ENCODE measurements at places on chromosomes 3 and 15.

DNA sequence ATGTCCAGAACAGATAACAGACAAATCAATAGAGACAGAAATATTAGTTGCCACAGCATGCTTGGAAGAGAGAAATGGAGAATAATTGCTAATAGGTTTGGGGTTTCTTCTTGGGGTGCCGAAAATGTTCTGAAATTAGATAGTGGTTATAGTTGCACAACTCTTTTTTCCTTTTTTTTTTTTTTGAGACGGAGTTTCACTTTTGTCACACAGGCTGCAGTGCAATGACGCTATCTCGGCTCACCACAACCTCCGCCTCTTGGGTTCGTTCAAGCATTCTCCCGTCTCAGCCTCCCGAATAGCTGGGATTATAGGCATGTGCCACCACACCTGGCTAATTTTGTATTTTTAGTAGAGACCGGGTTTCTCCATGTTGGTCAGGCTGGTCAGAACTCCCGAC, 163.3 kb downstream of the PLCH1 start:
- DNase-seq = no peak

- DNase-seq = peak; percentile 86
Measured at GRCh38 chr15:39285663-39286062, 295.2 kb upstream of the THBS1 start.

DNA sequence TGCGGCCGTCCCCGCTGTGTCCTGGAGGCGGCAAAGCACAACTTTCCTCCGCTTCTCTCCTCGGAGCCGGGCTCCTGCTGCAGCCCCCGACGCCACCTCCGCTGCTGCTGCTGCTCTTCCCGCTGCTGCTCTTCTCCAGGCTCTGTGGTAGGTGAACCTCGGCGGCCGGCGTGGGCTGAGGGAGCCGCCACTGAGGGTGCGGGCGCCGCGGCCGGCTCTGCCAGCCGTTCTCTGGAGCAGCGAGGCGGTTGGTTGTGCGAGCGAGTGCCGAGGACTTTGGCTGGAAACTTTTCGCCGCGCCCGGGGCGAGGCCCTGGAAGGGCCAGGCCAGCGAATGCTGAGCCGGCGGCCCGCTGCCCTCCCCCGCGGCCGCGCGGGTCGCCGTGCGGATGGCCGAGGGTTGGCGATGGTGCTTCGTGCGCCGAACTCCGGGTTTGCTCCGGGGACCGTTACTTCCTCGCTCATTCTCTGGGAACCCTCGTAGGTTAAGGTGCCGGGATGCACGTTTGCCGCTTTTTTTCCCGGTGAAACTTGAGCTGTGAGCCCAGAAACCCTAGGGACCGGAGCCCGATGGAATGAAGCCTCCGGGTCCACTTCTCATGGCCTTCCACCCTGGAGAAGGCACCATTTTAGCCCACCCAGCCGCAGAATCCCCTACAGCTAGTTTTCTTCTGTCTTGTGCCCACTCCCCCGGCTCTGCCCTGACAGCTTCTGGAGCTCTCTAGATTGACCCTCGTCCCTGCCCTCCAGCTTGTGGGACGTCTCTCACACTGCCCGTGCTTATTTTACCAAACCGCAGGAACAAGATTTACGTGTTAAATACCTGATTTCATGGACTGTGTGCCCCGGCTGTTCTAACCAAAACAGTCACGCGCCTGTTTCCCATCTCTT, 660 bp downstream of the NECTIN3 start:
- peak; percentile 34 for DNase-seq

- no peak for DNase-seq
Measured at GRCh38 chr3:37571269-37571668, 290.4 kb upstream of the CTDSPL start.

- DNase-seq = no peak
Measured at GRCh38 chr15:24675332-24676144, at the start of gene NPAP1. Gene NPAP1 (plus strand): TSS chr15:24675775. CDS start chr15:24675868, 93 bp downstream.

DNA sequence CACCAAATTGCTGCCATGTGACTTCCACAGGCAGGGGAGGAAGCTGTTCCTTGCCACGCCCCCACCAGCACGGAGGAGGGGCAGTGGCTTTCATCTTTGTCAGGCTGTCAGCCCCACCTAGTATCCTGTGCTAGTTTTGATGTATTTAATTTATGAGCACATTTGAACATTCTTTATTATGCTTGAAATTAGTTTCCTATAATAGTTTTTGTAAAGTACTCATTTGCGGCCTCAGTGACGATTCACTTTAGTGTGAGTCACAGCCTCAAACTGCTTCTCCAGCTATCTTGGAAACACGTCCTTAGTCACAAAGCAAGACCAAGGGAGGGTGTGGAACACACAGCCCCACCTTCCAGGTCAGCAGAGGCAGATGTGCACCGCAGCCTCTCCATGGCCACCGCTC, 239.9 kb upstream of the ATP10A start:
- peak; percentile 39 for DNase-seq

DNA sequence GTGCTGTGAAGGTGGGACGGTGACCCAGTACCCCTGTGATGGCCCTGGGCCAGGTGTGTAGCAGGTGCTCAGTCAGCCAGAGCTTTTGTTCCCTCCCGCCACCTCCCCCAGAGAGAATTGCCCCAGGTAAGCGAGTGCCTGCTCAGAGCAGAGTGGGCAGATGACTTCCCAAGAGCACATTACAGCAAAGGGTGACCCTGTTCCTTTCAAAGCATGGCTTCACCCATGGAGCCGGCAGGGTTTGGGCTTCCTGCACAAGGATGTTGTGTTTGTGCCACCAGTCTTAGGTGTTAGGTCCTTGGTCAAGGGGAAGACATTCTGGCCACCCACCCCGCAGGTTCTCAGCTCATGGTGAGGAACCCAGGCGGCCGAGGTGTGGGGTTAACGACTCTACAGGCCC, 30.7 kb downstream of the SLC6A6 start:
- DNase-seq = no peak

GRCh38 chr3:46865546-46865945, 2.3 kb upstream of the MYL3 start:
- DNase-seq = no peak

- no peak for DNase-seq
Measured at GRCh38 chr15:28960979-28961378, 75.2 kb downstream of the APBA2 start.

DNA sequence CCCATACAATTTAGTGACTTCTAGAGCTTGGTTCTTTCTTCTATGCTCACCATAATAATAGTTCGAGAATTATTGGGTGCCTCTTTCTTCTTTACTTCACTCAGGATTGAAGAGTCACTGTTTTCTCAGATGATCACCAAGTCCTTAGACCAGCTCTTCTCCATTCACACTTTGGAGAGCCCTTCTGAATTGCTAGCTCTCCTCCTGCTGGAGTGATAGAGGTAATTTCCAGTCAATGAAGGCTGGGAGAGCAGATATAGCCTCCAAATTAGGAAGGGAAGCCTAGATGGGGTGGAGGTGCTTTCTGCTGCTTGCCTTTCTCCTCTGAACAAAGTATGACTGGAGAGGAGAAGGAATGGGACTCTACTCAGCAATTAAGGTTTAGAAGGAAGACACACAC, 10.7 kb upstream of the BBX start:
- no peak for DNase-seq

GRCh38 chr3:127012091-127012490, 29.2 kb downstream of the PLXNA1 start:
- peak; percentile 31 for DNase-seq

DNA sequence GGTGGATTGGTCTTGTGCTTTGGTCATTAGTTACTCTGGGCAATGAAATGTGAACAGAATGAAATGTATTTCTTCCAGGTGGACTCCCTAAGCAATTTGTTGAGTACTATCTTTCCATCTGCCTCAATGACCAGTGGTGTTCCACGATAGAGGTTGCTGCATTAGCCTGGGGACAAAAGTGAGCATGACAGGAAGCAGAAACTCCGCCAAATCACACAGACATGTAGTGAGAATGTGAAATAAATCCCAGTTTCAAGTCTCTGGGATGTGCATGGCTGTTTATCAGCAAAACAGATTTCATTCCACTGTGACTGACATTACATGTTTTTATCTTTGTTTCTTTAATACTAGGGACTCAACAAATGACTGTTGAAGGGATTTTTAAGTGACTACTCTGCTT, 63.3 kb upstream of the DCBLD2 start:
- no peak for DNase-seq

GRCh38 chr3:86547692-86548091, 443.3 kb downstream of the VGLL3 start:
- DNase-seq = no peak

Data from AG10803 (cell line).